CD4-positive, CD25-positive, alpha-beta regulatory T cell (primary cell): ENCODE measurements at places on chromosomes 2 and 18. TPM values are rescaled to one million over a fixed set of nuclear protein-coding genes. Genes with fewer than 3 reads are reported as not detected.

- DNase-seq, result no peak
Observed at GRCh38 chr2:168392797-168393196, 63.3 kb upstream of the CERS6 start.

- DNase-seq, result peak; percentile 45
Observed at GRCh38 chr2:214830794-214831346, 21.4 kb upstream of the BARD1 start.

DNA sequence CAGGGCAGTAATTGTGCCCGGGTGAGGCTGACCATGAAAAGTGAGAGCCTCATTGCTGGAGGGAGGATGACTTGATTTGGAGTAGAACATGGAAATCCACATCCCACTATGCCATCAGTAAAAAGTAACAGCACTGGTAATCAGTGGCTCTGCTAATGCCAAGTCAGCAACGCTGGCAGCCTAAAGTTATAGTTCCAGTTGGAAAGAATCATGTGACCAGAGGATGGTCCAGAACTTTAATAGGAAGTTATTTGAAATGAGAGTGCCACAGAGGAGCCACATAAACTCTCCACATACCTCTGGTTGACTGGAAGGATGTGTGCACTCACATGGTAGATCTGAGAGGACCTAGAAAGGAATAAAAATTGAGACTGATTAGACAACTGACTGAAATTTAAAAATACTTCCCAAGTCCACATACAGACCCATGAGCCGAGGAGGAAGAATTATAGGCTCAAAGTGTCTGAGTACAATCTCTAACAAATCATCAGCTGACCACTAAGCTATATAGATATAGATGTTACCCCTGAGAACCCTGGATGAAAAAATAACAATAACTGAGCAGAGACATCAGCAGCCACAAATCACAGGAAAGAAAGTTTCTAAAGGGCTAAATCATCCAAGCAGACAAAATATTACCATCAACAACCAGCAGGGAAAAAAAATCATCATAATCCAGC is 346.8 kb downstream of the STK39 start:
- no peak for DNase-seq

DNA sequence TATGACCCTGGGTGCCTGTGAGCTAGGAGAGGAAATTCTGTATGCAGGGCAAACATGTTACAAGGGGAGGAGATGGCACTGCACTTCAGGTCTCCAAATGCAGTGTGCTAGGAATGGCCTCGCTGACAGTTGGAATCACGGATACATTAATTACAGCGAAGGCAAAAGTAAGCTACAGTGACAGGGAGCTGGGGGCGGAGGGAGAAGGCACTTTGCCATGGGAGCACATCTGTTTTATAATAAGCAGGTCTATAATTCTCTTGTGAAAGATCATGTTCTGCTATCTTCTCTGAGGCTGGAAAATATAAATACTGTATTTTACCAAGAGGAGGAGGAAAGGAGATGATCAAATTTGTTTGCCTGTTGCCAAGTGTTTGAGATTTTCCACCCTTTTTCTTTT is 56.3 kb upstream of the FZD5 start:
- no peak for DNase-seq

DNA sequence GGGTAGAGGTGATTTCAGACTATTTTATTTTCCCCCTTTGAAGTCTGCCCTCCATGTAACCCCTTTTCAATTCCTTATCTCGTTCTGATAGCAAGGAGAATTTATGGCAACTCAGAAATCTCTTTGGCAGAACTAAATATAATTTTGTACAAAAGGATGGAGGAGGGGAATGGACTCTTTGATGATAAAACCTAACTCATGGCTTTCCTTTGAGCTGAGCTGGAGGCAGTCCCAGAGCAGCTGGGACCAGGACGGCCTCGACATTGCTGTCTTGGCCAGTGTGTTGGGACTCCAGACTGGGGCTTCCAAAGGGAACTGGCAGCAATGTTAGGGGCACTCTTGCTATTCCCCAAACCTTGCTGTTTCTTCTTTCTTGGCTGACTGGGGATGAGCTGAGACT is 47.7 kb downstream of the PAX8 start:
- DNase-seq, result no peak

GRCh38 chr2:169131587-169132512 is 62.5 kb downstream of the DHRS9 start:
- peak; percentile 46 for DNase-seq

- DNase-seq, result no peak
Observed at GRCh38 chr2:205629091-205629776, 53.1 kb upstream of the NRP2 start.

- DNase-seq, result no peak
Observed at GRCh38 chr2:67159929-67160328, 237.2 kb upstream of the ETAA1 start.

GRCh38 chr18:9627642-9628041 is 13.3 kb upstream of the PPP4R1 start:
- DNase-seq, result no peak

DNA sequence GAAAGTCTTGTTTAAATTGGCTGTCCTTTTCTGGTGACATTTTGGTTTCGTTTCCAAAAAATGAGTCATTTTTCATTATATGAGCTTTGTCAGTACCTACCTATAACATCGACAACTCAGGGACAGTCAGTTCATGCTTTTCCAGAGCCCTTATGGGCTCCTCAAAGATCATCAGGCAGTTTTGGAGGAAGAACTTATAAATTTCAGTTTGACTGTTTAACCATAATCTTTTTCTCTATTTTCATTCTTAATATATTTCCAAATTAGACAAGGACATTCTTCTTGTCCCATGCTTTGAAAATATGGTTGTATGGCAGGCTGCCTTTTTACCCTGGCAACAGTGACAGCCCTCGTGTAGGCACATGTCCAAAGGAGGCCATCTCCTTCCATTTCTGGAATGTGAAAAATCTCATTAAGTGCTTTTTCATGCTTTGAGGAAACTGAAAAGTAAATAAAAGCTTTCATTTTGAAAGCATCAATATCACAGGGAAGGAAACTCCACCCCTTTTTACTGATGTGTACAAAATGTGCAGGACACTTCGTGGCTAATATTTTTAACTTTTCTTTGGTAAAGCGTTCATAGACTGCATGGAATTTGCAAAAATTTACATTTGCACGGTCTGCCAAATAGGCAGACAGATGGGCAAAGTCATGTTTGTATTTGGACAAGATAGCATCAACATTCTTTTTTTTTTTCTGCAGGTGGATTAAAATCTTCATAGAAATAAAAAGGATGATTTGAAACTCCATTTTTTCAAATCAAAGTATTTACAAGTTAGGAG is 7.2 kb upstream of the PROC start:
- peak; percentile 72 for DNase-seq

- DNase-seq, result no peak
Observed at GRCh38 chr2:48259811-48260210, 270.1 kb upstream of the STON1 start.

DNA sequence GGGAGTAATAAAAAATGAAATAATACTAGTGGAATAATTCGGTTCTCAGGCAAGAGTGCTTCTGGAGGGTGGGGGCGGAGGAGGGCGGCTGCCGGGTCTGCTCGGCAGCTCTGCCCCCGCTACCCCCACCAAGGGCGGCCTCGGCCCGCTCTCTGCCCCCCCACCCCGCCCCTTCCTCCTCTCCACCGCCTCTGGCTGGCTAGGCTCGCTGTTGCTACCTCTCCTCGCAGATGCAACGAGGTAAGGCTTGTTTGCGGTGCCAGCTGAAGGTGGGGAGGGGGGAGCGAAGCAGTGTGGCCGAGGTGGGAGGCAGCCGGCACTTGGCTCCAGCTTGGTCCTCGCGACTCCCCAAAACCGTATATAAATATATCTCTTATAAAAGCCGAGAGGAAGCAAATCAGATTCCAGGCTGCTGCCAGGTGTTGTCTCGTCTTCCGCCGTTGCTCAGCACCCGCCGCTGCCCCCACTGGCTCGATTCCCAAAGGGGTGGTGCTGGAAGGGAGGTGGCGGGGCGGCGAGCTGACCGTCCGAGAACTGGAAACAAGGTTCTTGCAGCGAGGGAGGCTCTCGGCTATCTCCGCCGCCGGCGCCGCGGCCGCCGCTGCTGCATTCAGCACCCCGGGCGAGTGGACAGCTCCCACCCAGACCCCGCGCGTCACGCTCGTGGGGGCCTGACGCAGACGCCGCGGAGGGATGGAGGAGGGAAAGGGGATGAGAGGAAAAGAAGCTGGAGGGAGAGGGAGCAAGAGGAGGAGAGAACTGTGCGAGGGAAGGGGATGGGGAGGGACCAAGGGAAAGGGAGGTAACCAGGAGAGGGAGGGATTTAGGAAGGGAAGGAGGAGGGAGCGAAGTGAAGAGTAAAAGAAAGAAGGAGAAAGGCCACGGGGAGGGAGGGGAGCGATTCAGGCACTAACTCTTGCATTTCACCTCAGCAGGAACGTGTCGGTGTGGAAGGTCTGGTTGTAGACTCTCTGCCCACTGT is at the start of gene MARCHF4:
TSS of gene MARCHF4 (minus strand) at position 763 of the 982 bp plus-strand sequence. CDS start 2,223 bp downstream, outside the sequence.
- DNase-seq, result peak; percentile 42

DNA sequence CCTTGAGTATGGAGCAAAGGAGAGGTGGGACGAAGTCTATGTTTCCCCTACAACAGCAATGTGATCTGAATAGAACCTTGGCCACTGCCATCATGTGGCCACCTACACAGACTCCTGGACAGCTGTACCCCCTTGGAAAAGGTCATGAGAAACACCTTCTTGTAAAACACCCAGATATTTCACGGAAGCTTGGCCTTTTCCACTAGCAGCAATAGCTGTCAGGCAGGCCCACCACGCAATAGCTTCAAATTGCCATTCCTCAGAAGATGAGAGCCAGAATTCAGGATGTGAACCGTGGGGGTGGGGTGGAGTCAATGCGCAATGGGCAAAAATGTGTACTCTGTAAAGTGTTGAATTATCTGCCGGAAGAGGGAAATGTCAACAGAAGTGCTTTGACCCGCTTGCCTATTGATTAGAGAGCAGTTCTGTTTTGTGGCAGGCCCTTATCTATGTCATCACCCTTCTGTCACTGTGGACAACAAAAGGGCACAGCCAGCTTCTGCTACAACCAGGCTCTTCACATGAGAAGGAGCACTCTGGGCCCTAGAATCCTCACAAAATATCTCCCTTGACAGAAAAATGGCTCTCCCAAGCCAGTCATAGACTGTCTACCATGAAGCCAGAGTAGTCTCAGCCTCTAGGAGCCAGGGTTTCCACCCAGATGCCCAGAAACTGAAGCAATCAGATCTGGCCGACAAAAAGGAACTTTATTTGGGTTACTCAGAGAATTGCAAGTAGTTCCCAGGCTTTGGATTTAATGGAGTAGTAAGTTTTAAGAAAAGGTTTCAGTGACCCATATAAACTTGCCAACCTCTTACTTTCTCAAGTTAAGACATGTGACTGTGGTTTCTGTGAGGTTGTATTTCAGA is 9.5 kb downstream of the INPP1 start:
- no peak for DNase-seq

GRCh38 chr2:146301287-146301686 is 1543.5 kb upstream of the ACVR2A start:
- no peak for DNase-seq

DNA sequence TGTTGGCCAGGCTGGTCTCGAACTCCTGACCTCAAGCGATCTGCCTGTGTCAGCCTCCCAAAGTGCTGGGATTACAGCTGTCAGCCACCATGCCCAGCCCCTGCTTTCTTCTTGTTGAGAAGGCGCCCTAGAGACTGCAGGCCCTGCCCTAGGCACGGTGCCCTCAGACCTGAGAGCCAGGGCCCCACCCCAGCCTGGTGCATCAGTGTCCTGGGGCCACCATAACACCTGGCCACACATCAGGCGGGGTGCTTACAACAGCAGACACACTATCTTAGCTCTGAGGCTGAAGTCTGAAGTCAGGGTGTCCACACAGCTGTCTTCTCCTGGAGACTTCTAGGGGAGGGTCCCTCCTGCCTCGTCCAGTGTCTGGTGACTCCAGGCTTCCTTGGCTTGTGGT is 120.6 kb downstream of the NDUFA10 start:
- no peak for DNase-seq

The ABCG5 gene
- not detected for polyA plus RNA-seq

The ALPI gene
- not detected for polyA plus RNA-seq

The LDLRAD4 gene
- polyA plus RNA-seq, result 58.7 TPM

The CFAP210 gene
- polyA plus RNA-seq, result not detected

The STPG4 gene
- not detected for polyA plus RNA-seq

The CD226 gene
- polyA plus RNA-seq, result 15.6 TPM

The RNF125 gene
- polyA plus RNA-seq, result 52.5 TPM

The DLGAP1 gene
- polyA plus RNA-seq, result 1.3 TPM

The ANO7 gene
- polyA plus RNA-seq, result not detected

The FER1L5 gene
- polyA plus RNA-seq, result not detected

The UGT1A8 gene
- polyA plus RNA-seq, result not detected
